Stimulated activated CD8-positive, alpha-beta memory T cell treated with anti-CD3 and anti-CD28 coated beads, Interleukin-7, amount 100 ng/mL, for 48 hours (primary cell): ENCODE measurements at places on chromosomes 2 and 18.

- DNase-seq: no peak
Measured at GRCh38 chr2:166091439-166091838, 36.4 kb downstream of the SCN1A start.

GRCh38 chr2:240868286-240869108 lies at the start of gene AGXT:
Gene AGXT (plus strand): TSS chr2:240868824. CDS start chr2:240868866, 42 bp downstream.
- no peak for DNase-seq

DNA sequence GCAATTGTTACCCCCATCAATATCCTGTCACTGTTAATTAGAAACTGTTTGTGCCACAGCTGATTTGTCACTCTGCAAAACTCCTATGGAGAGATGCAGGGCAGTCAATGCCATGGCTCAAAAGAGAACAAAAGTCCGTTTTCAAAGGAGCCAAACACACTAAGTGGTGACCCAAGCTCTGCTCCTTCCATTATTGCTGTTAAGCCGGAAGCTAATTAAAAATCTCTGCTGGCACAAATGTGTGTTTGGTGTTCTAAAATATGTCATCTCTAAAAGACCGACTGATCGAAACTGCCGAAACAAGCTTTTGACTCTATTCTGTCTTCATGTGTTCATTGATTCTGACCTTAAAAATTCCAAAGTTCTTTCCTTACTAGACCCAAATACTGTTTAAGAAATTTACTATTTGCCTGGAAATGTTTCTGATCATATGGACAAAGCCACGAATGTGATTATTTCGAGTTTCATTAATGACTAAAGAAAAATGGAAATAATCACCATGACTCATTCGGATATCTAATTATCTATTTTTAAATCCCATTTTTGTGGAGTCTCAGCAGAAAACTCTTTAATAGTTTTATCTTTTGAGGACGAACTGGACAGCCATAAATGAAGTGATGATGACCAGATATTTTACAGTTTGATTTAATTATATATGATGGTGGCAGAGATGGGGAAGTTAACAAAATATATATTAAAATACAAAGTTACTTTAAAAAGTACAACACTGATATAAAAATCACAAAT lies 287.6 kb downstream of the SOCS6 start:
- DNase-seq: no peak

DNA sequence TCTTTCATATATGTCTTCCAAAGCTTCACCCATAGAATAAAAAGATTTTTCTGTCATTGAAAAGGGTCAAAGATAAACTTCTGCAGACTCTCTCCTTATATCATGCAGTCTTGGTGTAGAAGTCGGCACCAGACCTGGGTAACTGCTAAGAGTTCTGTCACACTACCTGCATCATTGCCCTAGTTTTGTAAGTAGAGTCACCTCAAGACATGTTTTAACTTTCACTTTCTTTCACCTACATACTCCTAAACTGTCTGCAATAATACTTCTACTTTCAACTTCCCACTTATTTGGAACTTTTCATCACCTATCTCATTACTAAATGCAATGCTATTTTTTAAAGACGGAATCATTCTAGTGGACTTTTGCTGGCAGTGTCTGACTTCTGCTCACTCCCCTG lies 475.6 kb upstream of the VRK2 start:
- no peak for DNase-seq

DNA sequence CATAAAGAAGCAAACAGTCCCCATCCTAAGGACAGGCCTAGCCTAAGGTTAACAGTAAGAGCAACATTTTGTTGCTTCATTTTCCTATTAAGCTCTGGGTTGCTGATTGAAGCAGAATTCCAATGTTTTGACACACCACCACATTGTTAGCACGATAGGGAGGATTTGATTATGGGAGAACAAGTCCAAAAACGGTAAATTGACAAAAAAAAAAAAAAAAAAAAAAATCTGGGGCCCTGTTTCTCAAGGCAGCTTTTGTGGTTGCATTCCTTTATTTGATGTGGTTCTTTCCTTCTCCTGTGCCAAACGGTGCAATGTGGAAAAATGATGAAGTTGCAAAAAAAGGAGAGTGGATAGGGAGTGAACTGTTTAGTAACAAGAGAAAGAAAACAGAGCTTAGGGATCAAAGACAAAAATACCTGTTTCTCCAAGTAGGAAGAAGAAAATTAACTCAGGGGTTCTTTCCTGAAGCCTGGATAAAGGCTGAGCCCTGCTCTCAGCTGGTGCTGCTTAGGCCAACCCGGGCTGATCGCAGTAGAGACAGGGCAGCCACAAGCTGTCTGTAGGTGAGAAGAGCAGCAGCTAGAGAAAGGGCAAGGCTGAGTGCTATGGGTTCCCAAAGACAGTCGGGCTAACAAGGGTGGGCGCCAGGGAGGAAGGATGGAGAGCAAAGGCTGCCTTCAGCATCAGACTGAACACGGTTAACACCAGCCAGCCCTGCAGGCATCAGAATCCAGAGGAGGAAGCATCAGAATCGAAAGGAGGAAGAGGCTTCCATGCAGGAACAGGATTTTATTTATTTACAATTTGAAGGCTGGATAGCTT lies 167.8 kb upstream of the FOSL2 start:
- no peak for DNase-seq

DNA sequence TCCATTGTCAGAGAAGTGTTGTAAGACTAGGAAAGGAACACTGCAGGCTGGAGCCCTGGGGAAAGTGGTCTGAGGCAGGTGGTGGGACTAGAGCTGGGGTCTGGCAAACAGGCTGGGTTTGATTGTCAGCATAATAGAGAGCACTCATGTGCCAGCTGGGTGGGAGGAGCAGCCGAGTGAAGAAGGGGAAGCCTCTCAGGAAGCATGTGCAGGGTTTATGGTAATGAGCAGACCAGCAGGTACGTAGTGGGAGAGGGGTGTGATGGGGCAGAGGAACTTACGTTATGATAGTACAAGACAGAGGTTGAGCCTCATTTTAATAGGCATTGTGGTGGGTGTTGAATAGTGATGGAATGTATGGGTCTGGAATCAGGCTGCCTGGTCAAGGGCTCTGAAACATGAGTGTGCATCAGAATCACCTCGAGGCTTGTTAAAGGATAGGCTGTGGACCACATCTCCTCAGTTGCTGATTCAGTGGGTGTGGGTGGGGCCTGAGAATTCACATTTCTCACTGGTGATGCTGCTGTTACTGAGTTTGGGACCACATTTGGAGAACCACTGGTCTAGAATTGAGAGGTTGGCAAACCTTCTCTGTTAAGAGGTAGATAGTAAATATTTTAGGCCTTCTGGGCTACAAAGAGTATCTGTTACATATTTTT lies 1.7 kb upstream of the MGAT5 start:
- DNase-seq: peak; percentile 73

- no peak for DNase-seq
Measured at GRCh38 chr18:4878480-4878879, 318.6 kb downstream of the AKAIN1 start.

DNA sequence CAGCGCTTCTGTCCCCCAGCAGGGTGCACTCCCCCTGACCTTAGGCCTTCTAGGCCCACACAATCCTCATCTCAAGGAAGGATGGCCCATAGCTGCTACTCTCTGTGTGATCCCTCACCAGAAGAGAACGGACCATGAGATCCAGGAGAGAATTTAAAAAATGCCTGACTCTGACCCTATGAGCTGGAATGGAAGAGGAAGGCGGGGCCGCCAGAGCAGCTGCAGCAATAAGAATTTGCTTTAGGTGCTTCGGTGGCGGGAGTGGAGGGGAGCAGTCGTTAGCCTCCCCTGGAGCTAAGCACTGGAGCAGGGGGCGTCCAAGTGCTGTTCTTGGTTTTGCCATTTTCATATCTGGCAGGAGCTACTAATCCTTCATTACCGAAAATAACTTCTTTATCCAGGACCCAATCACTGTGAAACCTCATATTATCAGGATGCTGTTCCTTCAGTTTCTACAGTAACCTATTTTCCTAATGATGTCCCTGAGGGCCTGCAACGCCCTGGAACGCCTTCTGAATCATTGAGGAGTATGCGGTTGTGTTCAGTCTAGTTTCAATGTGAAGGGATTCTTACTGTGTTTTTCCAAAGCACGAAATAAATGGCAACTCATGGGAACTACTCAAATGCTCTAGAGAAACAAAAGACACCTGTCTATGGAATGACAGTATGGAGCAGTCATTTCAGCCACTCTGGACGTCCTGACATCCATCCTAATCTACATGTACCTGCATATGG lies 105.1 kb upstream of the SIX2 start:
- DNase-seq: no peak

- no peak for DNase-seq
Measured at GRCh38 chr2:111216811-111217652, 96.3 kb downstream of the BCL2L11 start.

DNA sequence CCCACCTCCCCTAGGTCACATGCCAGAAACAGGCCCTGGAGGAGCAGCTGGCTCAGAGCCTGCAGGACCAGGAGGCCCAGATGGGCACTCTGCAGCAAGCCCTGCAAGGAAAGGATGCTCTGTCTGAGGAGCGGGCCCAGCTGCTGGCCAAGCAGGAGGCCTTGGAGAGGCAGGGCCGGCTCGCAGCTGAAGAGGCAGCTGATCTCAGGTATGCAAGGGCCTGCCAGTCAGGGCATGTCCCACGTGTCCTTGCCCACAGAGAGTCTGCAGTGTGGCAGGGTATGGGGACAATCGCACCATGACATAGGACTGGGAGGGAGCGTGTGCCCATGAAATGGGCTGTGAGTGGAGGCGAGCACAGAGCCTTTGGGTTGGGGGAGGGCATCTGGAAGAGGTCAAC lies 39.9 kb downstream of the CROCC2 start:
- no peak for DNase-seq

DNA sequence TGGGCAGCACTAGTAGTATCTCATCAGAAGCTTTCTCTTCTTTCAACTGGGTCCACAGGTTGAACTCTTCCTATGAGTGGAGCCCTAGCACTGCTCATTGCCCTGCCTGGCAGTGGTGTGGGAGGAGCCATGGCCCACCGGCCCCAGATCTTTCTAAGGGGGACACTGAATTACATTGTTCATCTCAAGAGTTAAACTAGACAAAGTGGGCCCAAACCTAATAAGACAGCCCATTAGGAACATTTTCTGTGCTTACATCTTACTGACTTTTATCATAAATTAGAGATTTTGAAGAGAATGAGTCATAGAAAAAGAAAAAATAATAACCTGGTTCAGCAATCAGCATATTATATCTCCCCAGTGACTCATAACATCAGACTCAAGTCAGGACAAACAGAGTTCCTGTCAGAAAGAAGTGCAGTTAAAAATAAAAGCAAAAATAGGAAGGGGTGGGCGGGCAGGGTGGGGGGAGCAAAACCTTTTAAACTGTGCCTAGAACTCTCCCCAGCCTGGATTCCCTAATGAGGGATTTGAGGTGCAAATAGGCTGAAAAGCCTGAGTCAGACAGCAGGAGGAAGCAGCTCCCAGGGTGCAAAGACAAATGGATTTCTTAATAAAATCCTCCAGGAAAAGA lies 161.6 kb upstream of the TRIB2 start:
- peak; percentile 7 for DNase-seq

GRCh38 chr18:12990641-12990966 lies 558 bp upstream of the CEP192 start:
- no peak for DNase-seq

- DNase-seq: no peak
Measured at GRCh38 chr2:36775806-36776205, 79.3 kb downstream of the VIT start.

GRCh38 chr2:178282075-178282815 lies 87.9 kb downstream of the OSBPL6 start:
- no peak for DNase-seq

GRCh38 chr2:101428422-101429176 lies 41.3 kb upstream of the CREG2 start:
- DNase-seq: no peak

- no peak for DNase-seq
Measured at GRCh38 chr2:142734231-142734630, 143.2 kb upstream of the KYNU start.
